Sigmoid colon (tissue), 7 donors: ENCODE measurements at places on chromosomes 1 and 21. TPM values are rescaled to one million over a fixed set of nuclear protein-coding genes. Genes with fewer than 3 reads are reported as not detected.
A peak's percentile ranks its signal among the peaks of the same experiment; 100 is the strongest.

GRCh38 chr1:115426231-115426771, 88.3 kb upstream of the NGF start:
- H3K36me3 ChIP-seq = no peaks in the 10 kb centered on the region
- H3K27ac ChIP-seq = no peak overlapping the region
- no peak overlapping the region for H3K4me3 ChIP-seq
- H3K27me3 ChIP-seq = no peaks in the 10 kb centered on the region

GRCh38 chr1:117366177-117367045, 838 bp upstream of the MAN1A2 start:
- H3K36me3 ChIP-seq = no peaks in the 10 kb centered on the region
- peak; percentile 93 for DNase-seq
- H3K27ac ChIP-seq = peak overlapping the region; percentile 98
- peak overlapping the region; percentile 79 for H3K4me3 ChIP-seq

- no peak overlapping the region for H3K4me3 ChIP-seq
- H3K36me3 ChIP-seq = peaks cover 48% of the 10 kb centered on the region
- no peaks in the 10 kb centered on the region for H3K4me1 ChIP-seq
- no peaks in the 10 kb centered on the region for H3K27me3 ChIP-seq
These were observed 6.5 kb downstream of the SDF4 start for GRCh38 chr1:1225238-1225845.

GRCh38 chr1:205537386-205538018, 33.0 kb downstream of the CDK18 start:
- H3K36me3 ChIP-seq = no peaks in the 10 kb centered on the region
- DNase-seq = peak; percentile 27
- H3K27me3 ChIP-seq = no peaks in the 10 kb centered on the region
- no peak overlapping the region for H3K4me3 ChIP-seq

GRCh38 chr21:28138272-28138671, 854.4 kb downstream of the LTN1 start:
- H3K4me3 ChIP-seq = no peak overlapping the region
- no peak overlapping the region for H3K27ac ChIP-seq
- DNase-seq = no peak
- H3K27me3 ChIP-seq = no peaks in the 10 kb centered on the region
- H3K4me1 ChIP-seq = peaks cover 11% of the 10 kb centered on the region

DNA sequence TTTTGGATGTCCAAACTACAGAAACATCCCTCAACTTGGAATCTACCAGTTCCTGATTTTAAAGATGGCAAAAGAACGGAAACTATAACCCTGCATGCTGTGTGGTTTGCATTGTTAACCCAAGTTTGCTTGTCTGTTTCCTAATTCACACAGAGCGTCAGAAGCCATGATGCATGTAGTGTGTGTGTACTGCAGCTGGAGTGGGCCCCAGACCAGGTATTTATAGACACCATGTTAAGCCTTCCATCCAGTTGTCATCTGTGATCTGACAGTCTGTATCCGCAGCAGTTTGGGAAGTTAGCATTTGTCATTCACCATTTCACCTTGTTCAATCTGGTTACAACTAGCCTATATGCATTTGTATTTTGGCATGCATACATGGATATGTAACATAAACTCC, 27.7 kb upstream of the PLEKHM2 start:
- H3K4me3 ChIP-seq = no peak overlapping the region
- no peaks in the 10 kb centered on the region for H3K27me3 ChIP-seq
- no peaks in the 10 kb centered on the region for H3K4me1 ChIP-seq
- DNase-seq = no peak

DNA sequence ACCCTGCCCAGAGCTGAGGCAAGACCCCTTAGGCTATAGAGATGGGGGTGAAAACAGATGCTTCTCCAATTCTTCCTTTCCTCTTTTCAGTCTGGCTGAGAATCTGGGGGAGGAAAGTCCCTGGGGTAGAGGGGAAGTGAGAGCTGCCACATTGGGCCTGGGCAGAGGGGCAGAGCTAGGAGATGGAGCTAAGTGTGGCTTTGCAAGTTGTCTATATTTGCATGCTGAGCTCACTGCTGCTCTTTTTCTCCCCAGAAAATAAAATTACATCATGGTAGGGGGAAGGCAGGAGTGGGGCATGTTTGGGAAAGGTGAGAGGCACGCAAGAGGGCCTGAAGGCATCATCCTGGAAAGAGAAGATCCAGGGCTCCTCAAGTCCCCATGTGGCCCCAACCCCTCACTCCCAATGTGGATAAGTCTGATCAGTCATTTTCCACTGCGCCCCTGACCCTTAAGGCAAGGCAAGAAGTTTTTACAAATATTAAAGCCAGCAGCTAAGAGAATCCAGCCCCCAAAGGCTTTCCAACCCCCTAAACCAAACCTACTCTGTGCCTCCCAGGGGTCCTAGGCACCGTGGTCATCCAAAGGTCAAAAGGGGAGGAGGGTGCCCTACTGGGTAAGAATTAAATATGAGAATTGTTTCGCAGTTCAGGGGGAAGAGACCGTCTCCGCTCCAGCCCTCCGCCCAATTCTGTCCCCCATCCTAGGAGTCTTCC, 500 bp upstream of the PEA15 start:
- peak overlapping the region; percentile 91 for H3K4me3 ChIP-seq
- peak overlapping the region; percentile 96 for H3K27ac ChIP-seq
- no peaks in the 10 kb centered on the region for H3K27me3 ChIP-seq
- H3K4me1 ChIP-seq = peaks cover 42% of the 10 kb centered on the region
- DNase-seq = no peak

GRCh38 chr1:119885903-119886783, 10.2 kb downstream of the ADAM30 start:
- H3K27ac ChIP-seq = no peak overlapping the region
- H3K4me1 ChIP-seq = no peaks in the 10 kb centered on the region
- H3K4me3 ChIP-seq = no peak overlapping the region

The C1orf167 gene
- total RNA-seq = 1.1 TPM

DNA sequence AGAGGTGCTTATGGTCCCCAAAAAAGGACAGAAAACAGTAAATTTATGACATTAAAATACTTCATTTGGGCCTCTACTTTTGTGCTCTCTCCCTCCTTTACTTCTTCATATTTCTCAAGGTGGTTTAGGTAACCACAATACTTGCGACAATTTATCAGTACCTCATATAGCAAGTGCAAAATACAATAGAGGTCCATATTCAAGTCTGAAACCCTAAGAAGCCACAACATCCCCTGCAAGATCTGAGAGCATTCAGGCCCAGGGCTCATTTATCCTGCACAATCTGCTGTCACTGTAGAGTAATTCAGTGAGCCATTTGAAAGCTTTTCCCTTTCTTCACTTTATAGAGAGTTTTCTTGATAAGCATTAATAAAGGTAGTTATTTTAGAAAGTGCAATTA, 24.2 kb upstream of the ATP6V1G3 start:
- H3K4me1 ChIP-seq = no peaks in the 10 kb centered on the region
- H3K27me3 ChIP-seq = no peaks in the 10 kb centered on the region
- H3K36me3 ChIP-seq = no peaks in the 10 kb centered on the region
- no peak for DNase-seq
- no peak overlapping the region for H3K4me3 ChIP-seq
- no peak overlapping the region for H3K27ac ChIP-seq

DNA sequence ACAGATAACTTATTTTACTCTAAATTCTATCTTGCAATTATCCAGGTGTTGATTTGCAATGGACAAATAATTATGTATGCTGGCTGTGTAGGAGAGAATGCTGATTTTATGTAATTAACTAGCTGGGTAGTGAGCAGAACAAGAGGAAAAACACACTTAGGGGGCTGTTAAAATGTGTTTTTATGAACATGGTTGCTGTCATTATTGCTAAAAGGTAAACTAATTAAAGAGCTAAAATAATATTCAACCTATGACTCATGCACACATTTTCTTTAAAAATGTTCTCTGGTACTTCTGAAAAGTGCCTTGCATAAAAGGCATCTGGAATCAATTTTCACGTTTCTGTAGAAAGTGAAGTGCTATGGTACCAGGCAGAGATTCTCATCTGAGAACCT, 192.8 kb upstream of the C8B start:
- no peak for DNase-seq
- peaks cover 8% of the 10 kb centered on the region for H3K4me1 ChIP-seq
- no peaks in the 10 kb centered on the region for H3K27me3 ChIP-seq
- H3K4me3 ChIP-seq = no peak overlapping the region

DNA sequence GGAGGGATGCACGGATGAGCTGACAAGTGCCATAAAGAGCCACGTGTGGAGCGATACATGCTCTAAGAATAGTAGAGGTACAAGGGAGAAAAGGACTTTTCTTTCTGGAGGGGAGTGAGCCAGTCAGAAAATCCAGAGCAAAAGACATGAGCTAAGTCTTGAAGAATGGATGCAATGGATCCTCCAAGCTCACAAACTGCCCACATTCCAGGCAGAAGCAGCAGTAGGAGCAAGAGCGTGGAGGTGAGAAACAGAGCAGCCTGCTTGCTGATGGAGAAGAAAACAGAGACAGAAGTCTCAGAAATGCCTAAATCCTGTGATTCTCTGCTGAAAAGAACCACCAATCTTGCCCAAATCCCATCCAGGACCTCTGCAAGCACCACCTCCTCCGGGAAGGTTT, 78.2 kb upstream of the RALGPS2 start:
- H3K4me1 ChIP-seq = no peaks in the 10 kb centered on the region
- H3K4me3 ChIP-seq = no peak overlapping the region
- H3K27ac ChIP-seq = no peak overlapping the region
- no peaks in the 10 kb centered on the region for H3K36me3 ChIP-seq
- no peak for DNase-seq
- H3K27me3 ChIP-seq = no peaks in the 10 kb centered on the region

The SRM gene
- 27.2 TPM for total RNA-seq

The UQCRHL gene
- 2.2 TPM for total RNA-seq

- DNase-seq = no peak
- H3K4me1 ChIP-seq = no peaks in the 10 kb centered on the region
These were observed 19.2 kb upstream of the CD1D start for GRCh38 chr1:158161446-158161845.

The BMP8B gene
- 0.55 TPM for total RNA-seq

GRCh38 chr1:101769520-101769919, 227.2 kb downstream of the OLFM3 start:
- H3K27ac ChIP-seq = no peak overlapping the region
- no peaks in the 10 kb centered on the region for H3K36me3 ChIP-seq
- H3K27me3 ChIP-seq = no peaks in the 10 kb centered on the region
- H3K4me1 ChIP-seq = no peaks in the 10 kb centered on the region
- H3K4me3 ChIP-seq = no peak overlapping the region
- no peak for DNase-seq

The CYP4Z1 gene
- 1.9 TPM for total RNA-seq

DNA sequence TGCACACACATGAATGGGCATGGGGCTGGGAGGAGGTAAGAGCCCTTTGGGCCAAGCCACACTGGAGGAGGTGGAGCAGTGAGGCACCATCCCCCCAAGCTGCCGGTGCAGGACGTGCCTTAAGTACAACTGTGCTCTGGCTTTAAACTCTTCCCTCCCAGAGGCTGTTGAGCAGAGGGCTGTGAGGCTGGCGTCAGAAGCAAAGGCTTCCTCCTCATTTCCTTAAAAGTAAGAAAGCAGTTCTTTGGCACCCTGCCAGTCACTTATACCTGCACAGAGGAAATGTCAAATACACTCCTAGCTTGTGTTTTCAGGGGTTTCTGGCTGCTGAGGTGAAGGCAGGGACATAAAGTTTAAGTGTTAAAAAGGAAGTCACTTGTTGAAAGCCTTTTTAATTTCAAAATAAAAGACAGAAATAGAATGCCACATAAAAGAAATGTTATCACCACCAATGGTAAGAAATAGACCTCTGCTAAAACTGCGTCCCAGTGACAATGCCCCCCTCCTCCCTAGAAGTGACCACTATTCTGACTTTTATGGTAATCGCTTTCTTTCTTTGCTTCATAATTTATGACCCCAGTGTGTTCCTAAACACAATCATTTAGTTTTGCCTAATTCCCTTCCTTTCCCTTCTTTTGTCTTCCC, 33.0 kb downstream of the LAMC2 start:
- H3K4me3 ChIP-seq = no peak overlapping the region
- no peaks in the 10 kb centered on the region for H3K27me3 ChIP-seq
- peak overlapping the region; percentile 81 for H3K27ac ChIP-seq
- no peaks in the 10 kb centered on the region for H3K4me1 ChIP-seq
- DNase-seq = peak; percentile 93
- no peaks in the 10 kb centered on the region for H3K36me3 ChIP-seq

The SPRR5 gene
- not detected for total RNA-seq

DNA sequence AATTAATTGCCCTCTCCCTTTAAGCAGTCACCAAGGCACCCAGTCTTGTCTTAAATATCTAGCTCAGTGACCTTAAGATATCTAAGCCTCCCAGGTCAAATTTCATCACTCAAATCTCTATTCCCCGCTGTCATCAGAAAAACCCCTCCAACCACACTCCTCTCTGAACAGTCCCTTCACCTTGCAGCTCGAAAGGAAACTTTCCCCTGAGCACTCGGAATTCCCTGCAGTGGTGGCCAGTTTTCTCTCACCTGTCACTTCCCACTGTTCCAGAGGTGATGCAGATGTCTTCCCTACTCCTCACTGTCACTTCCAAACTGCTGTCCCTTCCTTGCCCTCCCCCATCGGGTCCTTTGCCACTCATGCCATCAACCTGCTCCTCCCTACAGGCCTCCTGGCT, 15.3 kb upstream of the SSX2IP start:
- H3K27me3 ChIP-seq = no peaks in the 10 kb centered on the region
- H3K4me1 ChIP-seq = peaks cover 17% of the 10 kb centered on the region
- H3K27ac ChIP-seq = no peak overlapping the region
- H3K4me3 ChIP-seq = no peak overlapping the region

GRCh38 chr1:214010197-214010573, 22.4 kb downstream of the PROX1 start:
- H3K4me1 ChIP-seq = no peaks in the 10 kb centered on the region
- H3K36me3 ChIP-seq = no peaks in the 10 kb centered on the region
- H3K27me3 ChIP-seq = no peaks in the 10 kb centered on the region
- DNase-seq = no peak
- no peak overlapping the region for H3K4me3 ChIP-seq

- no peaks in the 10 kb centered on the region for H3K4me1 ChIP-seq
- no peaks in the 10 kb centered on the region for H3K36me3 ChIP-seq
- H3K27me3 ChIP-seq = no peaks in the 10 kb centered on the region
- H3K4me3 ChIP-seq = no peak overlapping the region
These were observed 19.8 kb upstream of the PTP4A2 start for GRCh38 chr1:31957701-31958674.

DNA sequence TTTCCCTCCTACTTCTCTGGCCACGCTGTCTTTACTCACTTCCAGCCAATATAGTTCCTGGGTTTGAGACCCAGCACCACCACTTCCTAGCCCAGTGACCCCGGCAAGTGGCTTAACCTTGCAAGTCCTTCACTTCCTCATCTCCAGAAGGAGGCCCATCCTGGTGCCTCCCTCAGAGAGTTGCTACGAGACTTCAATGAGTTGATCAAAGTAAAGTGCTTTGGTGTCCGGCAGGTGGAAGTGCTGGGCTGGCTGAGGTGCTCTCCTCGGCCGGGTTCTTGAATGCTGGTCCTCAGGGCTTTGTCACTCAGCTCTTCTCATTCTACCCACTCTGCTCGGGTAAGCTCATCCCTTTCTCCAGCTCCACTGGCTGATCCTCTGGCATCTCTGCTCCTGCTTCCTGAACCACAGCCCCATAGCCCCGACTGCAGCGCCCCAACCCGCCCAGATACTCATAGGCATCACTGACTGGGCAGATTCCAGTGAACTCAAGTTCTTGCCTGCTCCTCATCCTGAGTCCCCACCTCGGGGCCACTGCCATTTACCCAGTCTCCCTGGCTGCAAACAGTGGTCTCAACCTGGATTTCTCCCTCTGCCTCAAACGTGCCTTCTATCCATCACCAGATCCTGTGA, 75.8 kb upstream of the WNT4 start:
- no peak overlapping the region for H3K4me3 ChIP-seq
- no peaks in the 10 kb centered on the region for H3K36me3 ChIP-seq
- DNase-seq = peak; percentile 52
- no peaks in the 10 kb centered on the region for H3K4me1 ChIP-seq
- H3K27ac ChIP-seq = no peak overlapping the region

The OR2T11 gene
- total RNA-seq = not detected

The ADCY10 gene
- 0.14 TPM for total RNA-seq

GRCh38 chr1:42674682-42675081, 7.5 kb upstream of the YBX1 start:
- DNase-seq = no peak
- H3K4me3 ChIP-seq = no peak overlapping the region
